ENCODE measurements at places on chromosomes 2 and 18. TPM values are rescaled to one million over a fixed set of nuclear protein-coding genes. Genes with fewer than 3 reads are reported as not detected.

CD8B gene
- polyA plus RNA-seq = 2.0 TPM

MYCN gene
- polyA plus RNA-seq = not detected

CCDC141 gene
- 4.6 TPM for polyA plus RNA-seq

CHN1 gene
- polyA plus RNA-seq = not detected

DSG1 gene
- not detected for polyA plus RNA-seq

DNA sequence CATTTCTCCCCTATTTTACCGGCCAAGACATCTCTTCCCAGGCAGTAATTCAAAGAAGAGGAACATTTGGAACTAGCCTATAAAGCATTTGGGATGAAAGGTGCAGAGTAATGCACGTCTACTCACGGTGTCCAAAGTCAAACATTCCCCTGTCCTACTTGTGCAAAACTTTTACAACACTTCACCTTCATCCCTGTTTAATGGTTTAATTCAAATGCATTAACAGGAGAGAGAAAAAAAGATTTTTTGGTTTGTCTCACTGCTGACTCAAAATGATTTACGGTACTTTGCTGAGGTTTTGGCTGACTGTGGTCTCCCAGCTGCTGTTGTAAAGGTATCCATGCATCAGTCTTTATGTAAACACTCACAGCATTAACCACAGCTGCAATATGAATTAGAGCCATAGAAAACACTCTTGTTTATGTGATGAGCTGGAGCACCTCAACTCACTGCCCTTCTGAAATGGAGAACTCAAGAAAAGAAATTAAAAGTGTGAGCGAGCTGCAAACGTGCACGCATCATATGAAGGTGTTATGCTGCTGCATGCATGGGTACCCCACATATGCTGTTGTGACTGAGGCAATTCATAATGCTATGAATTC lies 220.5 kb downstream of the PIEZO2 start:
- H3K27ac ChIP-seq = no peak overlapping the region
- no peaks in the 10 kb centered on the region for H3K36me3 ChIP-seq
- H3K4me3 ChIP-seq = no peak overlapping the region
- DNase-seq = no peak
- peaks cover 8% of the 10 kb centered on the region for H3K27me3 ChIP-seq

- peaks cover 28% of the 10 kb centered on the region for H3K36me3 ChIP-seq
- no peak overlapping the region for H3K27ac ChIP-seq
- DNase-seq = no peak
- H3K27me3 ChIP-seq = no peaks in the 10 kb centered on the region
- H3K4me3 ChIP-seq = no peak overlapping the region
Observed at GRCh38 chr18:62897153-62897552, 181.8 kb downstream of the PHLPP1 start.

- H3K27ac ChIP-seq = no peak overlapping the region
- no peaks in the 10 kb centered on the region for H3K36me3 ChIP-seq
- no peak overlapping the region for H3K4me3 ChIP-seq
- peaks cover 2% of the 10 kb centered on the region for H3K4me1 ChIP-seq
Observed at GRCh38 chr2:100426384-100426720, 8.9 kb upstream of the CHST10 start.

DNA sequence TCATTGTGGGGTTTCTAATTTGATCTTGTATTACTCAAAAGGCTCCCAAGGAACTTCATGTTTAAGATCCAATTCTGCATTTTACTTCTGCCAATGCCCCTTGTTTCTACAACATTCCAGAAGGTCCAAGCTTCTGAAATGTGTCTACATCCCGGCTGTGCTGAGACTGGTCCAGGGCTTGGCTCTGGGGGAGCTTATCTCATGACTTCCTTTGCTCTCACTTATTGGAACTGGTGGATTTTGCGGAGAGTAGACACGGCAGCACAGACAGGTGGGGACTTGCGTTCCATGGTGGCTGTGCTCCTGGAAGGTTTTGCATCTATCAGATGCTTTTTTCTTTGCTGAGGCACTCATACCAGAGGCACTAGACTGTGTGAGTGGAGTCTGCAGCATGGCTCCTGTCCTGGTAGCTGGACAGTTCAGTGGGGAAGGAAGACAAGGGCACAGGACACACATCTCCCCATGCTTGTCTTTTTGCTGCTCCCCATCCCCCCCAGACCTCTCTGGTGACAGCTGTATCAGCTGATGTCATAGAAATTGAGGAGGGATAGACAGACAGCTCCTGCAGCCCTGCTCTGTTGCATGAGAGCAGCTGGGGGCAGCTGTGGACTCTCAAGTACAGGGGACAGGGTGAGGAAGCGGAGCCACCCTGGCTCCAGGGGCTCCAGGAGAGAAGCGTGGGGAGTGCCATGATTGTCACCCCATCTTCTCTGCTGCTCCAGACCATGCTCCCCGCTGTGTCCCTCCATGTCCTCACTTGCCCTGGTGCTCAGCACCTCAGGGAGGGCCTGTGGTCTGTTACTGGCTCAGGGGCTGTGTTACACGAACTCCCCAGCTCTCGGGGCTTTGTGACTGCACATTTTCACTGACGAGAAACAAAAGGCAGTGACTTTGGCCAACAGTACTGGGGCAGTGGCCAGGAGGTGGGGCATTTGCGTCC lies 46.0 kb downstream of the ACAA2 start:
- H3K27me3 ChIP-seq = no peaks in the 10 kb centered on the region
- no peaks in the 10 kb centered on the region for H3K36me3 ChIP-seq
- H3K4me1 ChIP-seq = no peaks in the 10 kb centered on the region
- no peak overlapping the region for H3K4me3 ChIP-seq

- no peak for DNase-seq
- peak overlapping the region; percentile 73 for H3K4me3 ChIP-seq
- peak overlapping the region; percentile 44 for H3K27ac ChIP-seq
- peaks cover 61% of the 10 kb centered on the region for H3K4me1 ChIP-seq
- H3K36me3 ChIP-seq = peaks cover 45% of the 10 kb centered on the region
Observed at GRCh38 chr2:233270366-233270765, 18.9 kb downstream of the ATG16L1 start.

- no peak overlapping the region for H3K4me3 ChIP-seq
- no peaks in the 10 kb centered on the region for H3K4me1 ChIP-seq
- no peaks in the 10 kb centered on the region for H3K36me3 ChIP-seq
- no peak overlapping the region for H3K27ac ChIP-seq
Observed at GRCh38 chr18:41765460-41765859, 189.6 kb upstream of the PIK3C3 start.

DNA sequence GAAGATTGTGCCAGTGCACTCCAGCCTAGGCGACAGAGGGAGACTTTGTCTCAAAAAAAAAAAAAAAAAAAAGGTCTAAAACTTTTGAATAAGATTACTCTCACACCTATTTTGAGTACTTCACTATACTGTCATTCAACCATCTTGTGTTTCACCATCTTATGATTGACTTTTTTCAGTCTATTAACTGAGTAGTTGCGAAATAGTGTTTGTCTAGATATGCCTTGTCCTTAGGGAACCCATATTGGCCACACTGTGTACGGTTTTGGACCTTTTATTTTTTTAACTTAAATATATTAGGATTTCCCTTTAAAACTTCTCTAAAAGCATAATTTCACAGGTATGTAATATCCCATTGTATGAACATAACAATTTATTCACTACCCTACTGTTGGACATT lies 72.3 kb downstream of the ALMS1 start:
- no peaks in the 10 kb centered on the region for H3K27me3 ChIP-seq
- H3K4me1 ChIP-seq = no peaks in the 10 kb centered on the region
- H3K27ac ChIP-seq = no peak overlapping the region
- H3K4me3 ChIP-seq = no peak overlapping the region
- no peak for DNase-seq

DNA sequence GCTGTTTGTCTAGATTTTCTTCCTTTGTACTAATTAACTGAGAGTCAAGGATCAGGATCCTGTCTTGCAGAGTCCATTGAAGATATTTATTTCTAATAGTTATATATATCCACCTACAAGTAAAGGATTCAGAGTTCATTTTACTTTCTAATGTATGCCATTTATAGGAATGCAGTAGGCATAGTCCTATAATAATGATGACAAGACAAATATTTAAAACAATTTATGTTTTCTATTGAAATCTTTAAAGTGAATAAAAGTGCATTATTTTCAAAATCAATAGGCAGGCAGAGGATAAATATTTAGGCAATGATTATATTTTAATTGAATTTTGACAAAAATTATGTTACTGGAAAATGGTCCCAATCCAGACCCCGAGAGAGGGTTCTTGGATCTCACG lies 1430.8 kb upstream of the NXPH2 start:
- no peaks in the 10 kb centered on the region for H3K4me1 ChIP-seq
- H3K4me3 ChIP-seq = no peak overlapping the region
- H3K27ac ChIP-seq = no peak overlapping the region
- DNase-seq = no peak

DNA sequence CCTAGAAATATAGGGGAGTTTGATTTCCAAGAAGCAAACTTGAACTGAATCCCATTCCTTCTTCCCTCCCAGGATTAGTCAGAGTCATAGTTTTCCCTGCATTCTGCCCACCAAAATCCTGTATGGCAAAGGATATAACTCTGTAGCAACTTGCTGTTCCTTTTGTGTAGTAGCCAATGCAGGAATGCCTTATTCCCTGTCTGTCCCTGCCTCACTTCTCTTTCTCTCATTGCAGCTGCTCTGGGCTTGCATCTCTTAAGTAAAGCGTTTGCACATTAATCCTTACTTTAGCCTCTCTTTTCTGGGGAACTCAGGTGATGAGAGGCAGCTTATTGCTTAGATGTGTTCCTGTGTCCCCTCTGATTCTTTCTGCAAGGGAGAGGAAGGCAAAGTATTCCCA lies 333.1 kb upstream of the VWC2L start:
- H3K27ac ChIP-seq = no peak overlapping the region
- H3K4me3 ChIP-seq = no peak overlapping the region
- DNase-seq = no peak

DNA sequence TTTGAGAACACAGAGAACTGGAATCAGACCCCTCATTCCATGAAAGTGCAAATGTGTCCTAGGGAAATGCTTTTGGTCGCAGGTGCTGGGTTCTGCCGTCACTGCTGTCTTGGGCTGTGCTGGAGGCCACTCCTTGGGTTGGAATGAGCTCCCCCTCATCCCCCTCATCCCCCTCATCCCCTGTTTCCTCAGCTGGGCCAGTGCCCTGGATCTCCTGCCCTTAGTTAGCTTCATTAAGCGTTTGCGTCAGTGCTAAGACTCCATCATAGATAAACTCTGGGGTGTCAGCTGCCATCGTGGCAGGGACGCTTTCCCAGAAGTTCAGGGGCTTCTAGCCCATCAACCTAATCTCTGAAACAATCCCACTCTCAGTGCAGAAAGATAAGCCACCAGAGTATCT lies 97.1 kb upstream of the ZNF516 start:
- DNase-seq = no peak
- peaks cover 6% of the 10 kb centered on the region for H3K4me1 ChIP-seq
- H3K36me3 ChIP-seq = no peaks in the 10 kb centered on the region
- peaks cover 56% of the 10 kb centered on the region for H3K27me3 ChIP-seq
- no peak overlapping the region for H3K4me3 ChIP-seq

- no peaks in the 10 kb centered on the region for H3K27me3 ChIP-seq
- no peak overlapping the region for H3K27ac ChIP-seq
- no peaks in the 10 kb centered on the region for H3K36me3 ChIP-seq
- peaks cover 9% of the 10 kb centered on the region for H3K4me1 ChIP-seq
- DNase-seq = no peak
- H3K4me3 ChIP-seq = no peak overlapping the region
Observed at GRCh38 chr2:74427551-74427950, 6.0 kb downstream of the WDR54 start.

DNA sequence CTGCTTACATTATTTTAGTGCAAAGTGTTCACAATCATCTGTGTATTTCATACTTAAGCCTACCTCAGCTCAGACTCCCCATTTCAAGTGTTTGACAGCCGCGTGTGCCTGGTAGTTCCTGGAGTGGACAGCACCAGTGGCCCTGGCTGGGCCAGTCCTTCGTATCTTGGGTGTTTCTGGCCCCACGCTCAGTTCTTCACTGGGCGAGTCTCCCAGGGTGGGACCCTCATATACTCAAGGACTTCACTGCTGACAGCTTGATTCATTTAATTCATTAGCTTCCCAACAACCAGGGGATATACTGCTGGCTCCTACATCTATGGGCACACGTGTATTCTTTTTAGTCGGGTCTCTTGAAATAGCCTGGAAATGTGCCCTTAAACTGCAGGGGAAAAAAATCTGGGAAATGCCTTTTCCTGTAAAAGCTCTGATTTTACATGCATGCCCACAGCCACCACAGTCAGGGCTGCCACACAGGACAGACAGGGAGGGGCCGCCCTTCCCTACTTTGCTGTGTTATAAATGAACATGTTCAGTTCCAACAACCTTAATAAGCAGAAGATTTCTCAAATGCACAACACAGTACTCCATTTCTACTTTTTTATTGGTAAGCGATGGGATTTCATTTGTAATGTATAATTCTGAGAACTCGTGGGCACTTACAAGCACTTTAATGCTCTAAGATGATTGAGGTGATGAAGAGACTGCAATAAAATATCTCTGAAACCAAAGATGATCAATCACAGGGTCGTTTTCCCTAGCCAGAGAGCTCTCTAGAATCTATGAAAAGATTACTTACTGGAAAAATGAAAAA lies 205.5 kb upstream of the REV1 start:
- DNase-seq = no peak
- peak overlapping the region; percentile 39 for H3K27ac ChIP-seq
- H3K4me1 ChIP-seq = peaks cover 17% of the 10 kb centered on the region
- no peaks in the 10 kb centered on the region for H3K36me3 ChIP-seq

DNA sequence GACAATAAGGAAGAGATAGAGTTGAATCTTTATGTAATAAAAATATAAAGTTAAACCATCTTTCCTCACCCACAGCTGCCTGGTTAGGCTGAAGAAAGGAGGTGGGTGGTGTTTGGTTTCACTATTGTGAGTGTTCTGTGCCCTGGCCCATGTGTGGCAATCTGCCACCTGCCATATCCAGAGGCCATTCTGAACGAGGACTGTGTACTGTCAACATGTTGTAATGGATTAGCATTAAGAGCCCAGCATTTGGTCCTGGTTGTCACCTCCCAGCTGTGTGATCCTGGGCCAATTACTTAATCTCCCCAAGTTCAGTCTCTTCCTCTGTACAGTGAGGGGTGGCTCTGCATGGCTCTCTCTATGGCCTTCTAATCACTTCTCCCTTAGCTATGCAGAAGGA lies 118.2 kb upstream of the SEC11C start:
- no peak for DNase-seq
- H3K36me3 ChIP-seq = peaks cover 8% of the 10 kb centered on the region
- no peak overlapping the region for H3K4me3 ChIP-seq
- peaks cover 8% of the 10 kb centered on the region for H3K27me3 ChIP-seq
- H3K4me1 ChIP-seq = no peaks in the 10 kb centered on the region

- H3K4me1 ChIP-seq = no peaks in the 10 kb centered on the region
- DNase-seq = no peak
- H3K4me3 ChIP-seq = no peak overlapping the region
Observed at GRCh38 chr18:5646739-5647138, 102.9 kb upstream of the EPB41L3 start.

DNA sequence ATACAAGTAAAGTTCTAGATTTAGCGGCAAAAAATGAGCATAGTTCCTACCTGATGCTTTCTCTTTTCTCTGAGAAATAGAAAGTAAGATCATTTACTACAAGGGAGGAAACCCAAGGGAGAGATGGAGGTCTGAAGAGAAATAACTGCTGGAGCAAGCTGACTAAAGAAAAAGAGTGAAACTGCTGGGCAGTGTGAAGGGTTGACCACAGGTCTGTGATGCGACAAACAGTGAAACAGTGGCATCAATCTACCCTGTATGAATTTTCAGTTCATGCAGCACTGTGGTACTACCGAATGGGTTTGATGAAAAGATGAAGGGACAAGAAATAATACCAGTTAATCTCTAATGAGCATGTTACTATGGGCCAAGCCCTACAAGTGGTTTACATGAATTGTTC lies 52.2 kb downstream of the CUL3 start:
- H3K27ac ChIP-seq = peak overlapping the region; percentile 70
- H3K4me1 ChIP-seq = peaks cover 40% of the 10 kb centered on the region
- H3K36me3 ChIP-seq = peaks cover 16% of the 10 kb centered on the region
- DNase-seq = no peak

Measured in naive B cell (primary cell).